A549 treated with CpdA at 1 μM for 4 hours (cell line): ENCODE measurements at places on chromosomes 6 and 20. TPM values are rescaled to one million over a fixed set of nuclear protein-coding genes. Genes with fewer than 3 reads are reported as not detected.

Gene SNHG17
- 162 to 219 TPM (median 202 TPM) in 5 replicates for total RNA-seq

Gene ERMARD
- total RNA-seq, result 6.0 to 9.3 TPM (median 7.2 TPM) in 5 replicates

Gene CBLN4
- total RNA-seq, result not detected in 5 replicates

Gene GJA1
- total RNA-seq, result 69.0 to 91.5 TPM (median 83.9 TPM) in 5 replicates

Gene HLA-DQA2
- total RNA-seq, result not detected in 5 replicates

Gene TRIM31
- 1.2 to 2.1 TPM (median 2.1 TPM) in 5 replicates for total RNA-seq

Gene TREML1
- not detected in 5 replicates for total RNA-seq
